Globus pallidus (tissue), 1 donor: ENCODE measurements at places on chromosomes 12 and 14.

GRCh38 chr14:90659156-90659555, 157.1 kb downstream of the TTC7B start:
- DNase-seq: no peak

DNA sequence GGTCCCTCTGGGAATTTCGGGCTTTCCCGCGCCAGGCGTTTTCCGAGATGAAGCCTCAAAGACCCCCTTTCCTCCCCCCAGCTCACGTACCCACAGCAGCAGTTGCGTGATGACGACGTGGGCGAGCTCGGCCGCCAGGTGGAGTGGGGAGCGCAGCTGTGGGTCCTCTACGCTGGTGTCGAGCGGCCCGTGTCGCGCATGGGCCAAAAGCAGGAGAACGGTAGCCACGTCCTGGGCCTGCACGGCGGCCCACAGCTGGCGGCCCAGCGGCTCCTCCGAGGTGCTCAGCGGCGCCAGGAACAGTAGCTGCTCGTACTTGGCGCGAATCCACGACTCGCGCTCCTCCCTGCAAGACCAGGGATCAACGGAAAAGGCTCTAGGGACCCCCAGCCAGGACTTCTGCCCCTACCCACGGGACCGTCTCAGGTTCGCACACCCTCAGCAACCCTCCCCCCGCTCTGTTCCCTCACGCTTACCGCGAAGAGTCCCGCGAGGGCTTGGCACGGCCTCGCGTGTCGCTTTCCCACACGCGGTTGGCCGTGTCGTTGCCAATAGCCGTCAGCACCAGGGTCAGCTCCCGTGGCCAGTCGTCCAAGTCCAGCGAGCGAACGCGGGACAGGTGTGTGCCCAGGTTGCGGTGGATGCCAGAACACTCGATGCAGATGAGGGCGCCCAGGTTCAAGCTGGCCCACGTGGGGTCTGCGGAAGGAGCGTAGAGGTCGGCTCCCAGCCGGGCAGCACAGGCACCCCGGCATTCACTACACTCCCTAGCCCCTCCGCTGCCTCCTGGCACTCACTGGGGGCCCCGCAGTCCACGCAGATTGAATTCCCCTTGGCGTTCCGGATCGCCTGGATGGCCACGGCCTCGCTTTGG, 11.4 kb downstream of the AGAP2 start:
- no peak for DNase-seq

DNA sequence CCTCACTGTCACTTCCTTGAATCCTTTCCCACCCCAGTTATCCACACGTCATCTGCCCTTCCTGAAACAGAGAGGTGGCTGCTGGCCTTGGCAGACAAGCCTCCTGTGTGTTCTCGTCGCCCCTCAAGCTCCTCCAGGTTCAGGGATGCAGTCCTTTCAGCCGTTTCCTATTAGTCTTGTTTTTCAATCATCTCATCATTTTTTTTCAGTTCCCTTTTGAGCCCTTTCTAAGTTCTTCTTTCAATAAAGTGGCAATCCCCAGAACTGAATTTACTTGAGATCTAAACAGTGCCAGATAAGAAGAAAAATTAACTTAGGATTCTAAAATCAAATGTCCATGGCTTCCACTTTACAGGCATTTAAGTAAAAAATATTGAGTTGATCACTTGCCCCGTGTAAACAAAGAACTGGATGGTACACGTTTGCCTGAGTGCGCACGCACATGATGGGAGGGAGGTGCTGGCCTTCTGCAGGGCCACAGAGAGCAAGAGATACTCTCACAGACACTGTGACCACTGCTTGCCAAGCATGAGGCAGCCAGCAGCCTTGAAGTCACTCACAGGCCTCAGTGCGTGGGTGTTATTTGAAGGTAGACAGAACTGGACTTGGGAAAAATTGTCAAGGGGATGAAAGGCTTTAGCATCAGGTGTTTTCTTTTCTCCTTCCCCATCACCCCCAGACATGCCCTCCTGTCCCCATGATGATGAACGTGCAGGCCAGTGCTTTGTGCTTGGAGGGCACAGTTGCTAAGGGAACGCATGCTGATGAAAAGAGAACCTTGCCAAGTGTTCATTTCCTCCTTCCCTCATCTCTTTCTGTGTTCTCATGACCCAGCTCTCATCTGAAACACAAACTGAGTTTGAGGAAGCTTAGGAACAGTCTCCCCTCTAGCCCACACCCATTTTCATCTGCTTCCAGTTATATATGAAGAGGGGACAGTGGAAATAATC, 408.3 kb downstream of the EGLN3 start:
- no peak for DNase-seq

GRCh38 chr12:6303071-6303470, 7.4 kb upstream of the PLEKHG6 start:
- no peak for DNase-seq

DNA sequence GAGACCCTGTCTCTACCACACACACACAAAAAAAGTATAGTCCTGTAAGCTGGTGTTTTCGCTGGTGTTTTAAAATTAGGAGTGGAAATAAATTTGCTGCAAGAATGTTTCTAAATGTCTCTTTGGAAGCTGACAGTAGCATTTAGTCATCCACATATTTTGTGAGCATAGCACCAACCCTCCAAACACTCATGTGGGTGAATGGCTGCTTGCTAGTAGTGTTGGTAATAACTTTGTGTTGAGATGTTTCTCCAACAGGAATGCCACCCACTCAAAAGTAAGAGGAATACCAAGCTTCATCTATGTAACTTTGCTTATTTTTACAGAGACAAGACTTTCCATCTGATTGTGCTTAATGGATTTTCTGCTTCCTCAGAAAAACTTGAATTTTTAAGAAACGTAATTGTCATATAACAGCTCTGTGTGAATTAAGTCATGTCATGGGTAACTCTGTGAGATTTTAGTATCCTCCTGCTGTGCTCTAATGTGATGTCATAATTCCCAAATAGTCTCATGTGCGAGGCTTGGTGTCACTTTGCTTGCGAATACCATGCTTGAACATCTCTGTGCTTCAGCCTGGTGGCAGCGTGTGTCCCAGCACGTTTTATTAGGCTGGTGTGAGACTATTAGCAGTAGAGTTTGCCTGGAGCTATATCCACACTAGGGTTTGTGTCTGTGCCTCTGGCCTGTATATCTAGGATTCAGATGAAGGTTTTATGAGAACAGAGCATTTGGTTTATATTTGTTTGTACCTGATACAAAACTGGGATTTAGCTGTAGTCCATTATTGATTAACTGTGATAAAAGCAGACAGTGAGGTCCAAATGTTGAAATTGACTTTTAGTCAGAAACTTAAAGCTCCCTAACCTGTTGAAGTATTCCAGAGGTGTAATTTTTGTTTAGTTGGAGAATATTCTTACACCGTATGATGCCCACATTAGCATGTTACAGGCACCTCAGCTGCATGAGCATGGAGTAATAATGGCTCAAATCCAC, 80.5 kb downstream of the FBXW8 start:
- DNase-seq: no peak

DNA sequence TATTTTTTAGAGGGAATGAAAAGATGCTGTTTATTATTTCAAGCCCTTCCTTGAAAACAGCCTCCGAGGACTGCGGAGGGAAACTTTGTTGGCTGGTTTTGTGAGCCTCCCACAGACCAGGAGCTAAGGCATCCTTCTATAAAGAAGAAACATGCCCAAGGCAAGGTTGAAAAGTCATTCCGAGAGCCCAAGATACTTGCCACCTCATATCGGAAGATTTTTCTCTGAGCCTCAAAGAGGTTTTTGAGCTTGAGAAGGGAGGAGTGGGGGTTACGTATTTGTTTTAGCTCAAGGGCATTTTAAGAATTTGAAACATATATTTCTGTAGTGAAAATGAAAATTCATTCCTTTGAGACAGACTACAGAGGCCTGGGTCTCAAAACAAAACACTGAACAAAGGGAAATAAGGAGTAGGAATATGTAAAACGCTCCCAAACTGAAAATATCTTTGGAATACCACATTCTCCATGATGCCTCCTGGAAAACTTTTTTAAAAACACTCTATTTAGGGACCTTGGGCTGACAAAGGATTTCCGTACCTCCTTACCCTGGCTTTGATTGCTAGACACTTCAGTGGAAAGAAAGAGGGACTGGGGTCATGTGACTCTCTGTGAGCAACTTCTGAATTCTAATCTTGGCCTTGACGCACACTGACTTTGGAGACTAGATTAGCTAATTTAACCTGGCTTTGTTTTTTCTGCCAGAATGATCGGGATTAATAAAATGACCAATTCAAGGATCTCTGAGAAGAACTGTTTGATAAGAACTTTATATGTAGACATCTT, 180.9 kb downstream of the SRGAP1 start:
- no peak for DNase-seq

DNA sequence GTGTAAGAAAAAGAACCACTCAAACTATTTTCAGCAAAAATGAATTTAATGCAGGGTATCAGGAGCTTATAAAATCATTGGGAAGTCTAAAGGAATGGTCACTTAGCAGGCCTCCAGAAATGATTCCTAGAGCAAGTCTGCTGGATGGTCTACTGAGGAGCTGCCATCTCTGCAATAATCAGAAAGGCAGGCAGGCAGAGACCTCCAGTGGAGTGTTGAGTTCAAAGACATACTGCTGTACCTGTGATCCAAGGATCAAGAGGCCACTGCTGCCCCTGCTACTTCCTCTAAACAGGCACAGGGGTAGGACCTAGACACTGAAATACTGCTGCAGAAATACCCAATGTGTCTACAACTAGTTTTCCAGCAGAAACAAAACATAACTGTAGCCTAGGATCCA, 14.5 kb upstream of the KICS2 start:
- DNase-seq: peak; percentile 31

- DNase-seq: no peak
These were observed 48.0 kb downstream of the ARF6 start for GRCh38 chr14:49940808-49941421.

- DNase-seq: no peak
These were observed 86.4 kb downstream of the MON2 start for GRCh38 chr12:62552906-62553556.

- DNase-seq: no peak
These were observed 999.8 kb upstream of the TMEM132C start for GRCh38 chr12:127267128-127267527.

GRCh38 chr12:121297435-121297991, 1.0 kb upstream of the CAMKK2 start:
- no peak for DNase-seq

- DNase-seq: no peak
These were observed 127.2 kb downstream of the BBS10 start for GRCh38 chr12:76220980-76221379.

- no peak for DNase-seq
These were observed 11.3 kb downstream of the AMN start for GRCh38 chr14:102933618-102934231.
